ENCODE measurements at places on chromosomes 1 and 21.

DNA sequence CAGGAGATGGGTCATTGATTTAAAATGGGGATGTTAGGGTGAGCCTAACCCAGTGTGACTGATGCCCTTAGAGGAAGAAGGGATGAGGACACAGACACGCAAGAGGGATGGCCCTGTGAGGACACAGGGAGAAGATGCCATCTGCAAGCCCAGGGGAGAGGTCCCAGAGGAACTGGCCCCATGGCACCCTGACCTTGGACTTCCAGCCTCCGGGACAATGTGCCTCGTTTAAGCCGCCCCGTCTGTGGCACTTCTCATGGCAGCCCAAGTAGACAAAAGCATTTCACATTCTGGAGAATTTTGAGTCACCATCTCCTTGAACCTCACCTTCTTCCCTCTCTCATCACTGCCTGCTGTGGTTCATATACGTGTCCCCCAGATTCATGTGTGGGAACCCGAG is 20.1 kb upstream of the PCBP3 start:
- no peak for DNase-seq

DNA sequence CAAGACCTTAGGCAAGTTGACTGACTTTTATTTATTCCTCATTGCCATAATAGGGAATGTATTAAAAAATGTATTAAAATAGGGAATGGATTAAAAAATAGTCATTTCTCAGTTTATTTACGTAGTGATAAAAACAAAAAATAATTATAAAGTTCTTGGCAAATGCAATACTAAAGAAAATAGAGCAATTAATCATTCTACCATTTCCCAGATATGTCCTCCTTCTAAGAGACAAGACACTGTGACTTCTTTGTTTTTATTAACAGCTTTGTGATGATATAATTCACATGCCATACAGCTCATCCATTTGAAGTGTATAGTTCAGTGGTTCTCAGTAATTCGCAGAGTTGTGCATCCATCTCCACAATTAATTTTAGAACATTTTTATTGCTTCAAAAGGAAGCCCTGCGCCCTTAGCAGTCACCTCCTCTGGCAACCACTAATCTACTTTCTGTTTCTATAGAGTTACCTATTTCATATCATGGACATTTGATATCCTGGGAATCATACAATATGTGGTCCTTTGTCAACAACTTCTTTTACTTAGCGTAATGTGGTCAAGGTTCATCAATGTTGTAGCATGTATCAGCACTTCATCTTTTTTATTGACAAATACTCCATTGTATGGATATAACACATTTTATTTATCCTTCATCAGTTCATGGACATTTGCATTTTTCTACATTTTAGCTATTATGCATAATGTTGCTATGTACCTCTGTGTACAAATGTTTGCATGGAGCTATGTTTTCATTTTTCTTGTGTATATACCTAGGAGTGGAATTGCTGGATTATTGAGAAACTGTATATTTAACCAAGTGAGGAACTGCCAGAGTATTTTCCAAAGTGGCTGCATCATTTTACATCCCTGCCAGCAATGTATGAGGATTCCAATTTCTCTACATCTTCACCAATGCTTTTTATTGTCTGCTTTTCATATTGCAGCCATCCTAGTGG is 5.6 kb downstream of the TBX19 start:
- DNase-seq, result no peak

DNA sequence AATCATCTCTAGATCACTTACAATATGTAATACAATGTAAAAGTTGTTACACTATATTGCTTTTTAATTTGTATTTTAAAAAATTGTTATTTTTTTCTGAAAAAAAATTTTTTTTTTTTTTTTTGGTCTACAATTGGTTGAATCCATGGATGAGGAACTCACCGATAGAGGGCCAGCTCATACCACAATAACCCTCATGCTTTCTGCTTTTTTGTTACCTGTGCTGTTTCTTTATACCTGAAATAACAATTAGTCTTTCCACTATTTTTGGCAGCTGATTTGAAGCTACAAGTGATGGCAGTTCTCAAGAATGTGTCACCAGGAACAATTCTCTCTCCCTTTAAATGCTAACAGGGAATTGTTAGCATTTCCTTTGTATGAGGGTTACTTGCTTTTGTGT is 12.0 kb downstream of the SMG7 start:
- no peak for DNase-seq

GRCh38 chr1:7606096-7606495 is 165.0 kb upstream of the VAMP3 start:
- DNase-seq, result peak; percentile 49

- DNase-seq, result no peak
Observed at GRCh38 chr1:56070601-56071000, 508.8 kb downstream of the PLPP3 start.

DNA sequence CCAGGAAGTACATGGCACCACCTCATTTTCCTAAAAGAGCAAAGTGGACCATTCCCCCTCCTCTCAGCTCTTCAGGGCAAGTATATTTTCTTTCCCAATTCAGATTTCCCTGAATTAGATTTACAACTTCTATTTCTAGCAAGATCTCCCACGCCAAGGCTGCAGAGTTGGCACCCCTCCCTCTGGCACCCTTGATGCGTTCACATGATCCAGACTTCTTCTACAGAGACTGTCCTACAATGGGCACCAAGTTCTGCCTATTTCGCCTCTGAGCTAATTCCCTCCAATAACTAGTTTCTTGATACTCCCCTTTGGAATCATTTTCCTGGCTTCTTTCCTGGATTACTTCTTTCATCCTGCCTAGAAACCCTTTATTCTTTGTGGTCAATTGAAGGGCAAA is 122.0 kb downstream of the CDC7 start:
- no peak for DNase-seq
